ENCODE measurements at places on chromosomes 12 and 14. TPM values are rescaled to one million over a fixed set of nuclear protein-coding genes. Genes with fewer than 3 reads are reported as not detected.
A peak's percentile ranks its signal among the peaks of the same experiment; 100 is the strongest.

HOXC12 gene
- not detected for total RNA-seq

DNA sequence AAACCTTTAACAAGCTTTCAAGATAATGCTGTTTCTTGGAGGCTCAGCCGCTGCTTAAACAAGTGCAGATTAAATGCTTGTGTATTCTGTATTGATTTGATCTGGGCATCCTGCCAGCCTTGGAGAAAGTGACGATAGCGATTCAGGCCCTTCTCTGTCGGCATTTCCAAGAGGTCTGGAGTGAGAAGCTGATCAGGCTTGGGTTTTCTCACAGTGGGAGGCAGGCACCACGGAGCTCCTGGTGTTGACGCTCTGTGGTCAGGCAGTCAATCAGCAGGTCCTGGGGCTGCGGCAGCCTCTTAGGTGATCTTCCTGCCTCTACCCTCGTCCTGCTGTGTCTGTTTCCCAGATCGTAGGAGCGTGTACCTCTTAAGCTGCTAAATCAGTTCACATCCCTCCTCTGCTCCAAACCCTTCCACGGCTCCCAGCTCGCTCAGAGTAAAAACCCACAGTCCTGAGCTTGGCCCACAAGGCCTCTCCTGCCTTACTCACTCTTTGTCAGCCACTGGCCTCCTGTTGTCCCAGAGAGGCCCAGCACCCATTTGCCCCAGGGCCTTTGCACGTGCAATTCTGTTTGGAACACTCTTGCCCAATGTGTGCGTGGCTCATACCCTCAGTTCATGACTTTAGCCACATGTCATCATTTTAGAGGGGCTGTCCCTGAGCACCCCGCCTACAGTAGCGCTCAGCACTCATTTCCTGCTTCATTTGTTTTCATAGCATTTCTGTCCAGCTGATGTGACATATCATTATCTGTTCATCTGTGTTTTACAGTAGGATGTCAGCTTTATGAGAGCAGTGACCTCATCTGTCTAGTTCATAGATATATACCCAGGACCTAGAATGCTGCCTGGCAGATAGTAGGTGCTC, 155.4 kb downstream of the AACS start:
- peaks cover 10% of the 10 kb centered on the region for H3K4me1 ChIP-seq
- peak; percentile 88 for DNase-seq
- H3K27ac ChIP-seq = no peak overlapping the region
- H3K4me3 ChIP-seq = no peak overlapping the region
- H3K36me3 ChIP-seq = no peaks in the 10 kb centered on the region

DNA sequence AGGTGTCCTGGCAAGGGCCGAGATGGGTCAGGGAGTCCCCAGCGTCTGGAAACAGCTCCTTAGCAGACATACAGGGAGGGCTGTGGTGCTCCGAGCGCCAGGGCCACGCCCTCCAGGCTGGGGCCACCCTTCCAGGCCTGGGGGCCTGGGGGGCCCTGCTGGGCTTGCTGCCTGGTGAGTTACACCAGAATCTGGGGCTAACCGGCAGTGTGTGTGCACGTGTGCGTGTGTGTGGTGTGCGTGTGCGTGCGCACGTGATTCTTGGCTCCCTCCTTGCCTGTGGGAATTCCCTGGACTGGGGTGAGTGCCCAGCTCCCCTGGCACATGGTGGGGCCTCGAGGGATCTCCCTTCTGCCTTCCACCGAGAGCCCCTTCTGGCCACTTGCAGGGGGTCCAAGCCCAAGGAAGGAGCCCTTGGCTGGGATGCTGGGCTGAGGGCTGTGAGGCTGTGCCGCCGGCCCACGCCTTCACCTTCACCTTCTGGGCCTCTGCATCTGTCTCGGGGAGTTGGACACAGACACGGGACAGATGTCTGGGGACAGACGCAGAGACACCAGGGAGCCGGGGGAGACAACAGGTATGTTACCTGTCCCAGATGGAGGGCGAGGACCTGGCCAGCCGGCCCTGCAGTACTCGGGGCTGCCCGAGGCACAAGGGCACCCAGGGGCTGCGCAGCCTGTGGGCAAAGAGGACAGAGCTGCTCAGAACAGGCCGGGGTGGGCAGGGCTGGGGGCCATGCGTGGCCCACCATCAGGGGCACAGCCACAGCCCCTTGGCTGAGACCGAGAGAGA, 37.2 kb downstream of the BEGAIN start:
- DNase-seq = no peak
- H3K27me3 ChIP-seq = no peaks in the 10 kb centered on the region
- no peaks in the 10 kb centered on the region for H3K36me3 ChIP-seq
- H3K4me1 ChIP-seq = peaks cover 77% of the 10 kb centered on the region
- peak overlapping the region; percentile 9 for H3K27ac ChIP-seq

MYH7 gene
- 0.52 TPM for total RNA-seq

KRT86 gene
- 1.8 TPM for total RNA-seq

DNA sequence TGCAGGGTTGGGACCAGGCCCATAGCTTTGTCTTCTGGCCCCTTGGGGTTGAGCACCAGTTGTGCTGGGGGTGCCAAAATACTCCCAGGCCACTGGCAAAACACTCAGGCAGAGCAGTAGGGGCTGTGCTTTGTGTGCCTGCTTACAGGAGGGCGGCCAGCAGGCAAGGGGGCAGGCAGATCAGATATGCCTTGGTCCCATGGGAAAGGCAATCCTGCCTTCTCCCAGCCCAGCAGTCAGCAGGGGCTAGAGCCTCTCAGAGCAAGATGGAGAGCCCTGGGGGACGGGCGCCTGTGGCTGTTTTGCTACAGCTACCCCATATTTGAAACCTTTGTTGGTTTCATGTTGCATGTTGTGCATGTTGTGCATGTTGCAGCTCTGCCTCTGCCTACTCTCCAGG, 36.2 kb upstream of the TMX1 start:
- H3K4me3 ChIP-seq = no peak overlapping the region
- H3K27ac ChIP-seq = no peak overlapping the region
- no peaks in the 10 kb centered on the region for H3K27me3 ChIP-seq
- no peaks in the 10 kb centered on the region for H3K36me3 ChIP-seq
- no peaks in the 10 kb centered on the region for H3K4me1 ChIP-seq
- DNase-seq = no peak

KRT7 gene
- 69.2 TPM for total RNA-seq

DNA sequence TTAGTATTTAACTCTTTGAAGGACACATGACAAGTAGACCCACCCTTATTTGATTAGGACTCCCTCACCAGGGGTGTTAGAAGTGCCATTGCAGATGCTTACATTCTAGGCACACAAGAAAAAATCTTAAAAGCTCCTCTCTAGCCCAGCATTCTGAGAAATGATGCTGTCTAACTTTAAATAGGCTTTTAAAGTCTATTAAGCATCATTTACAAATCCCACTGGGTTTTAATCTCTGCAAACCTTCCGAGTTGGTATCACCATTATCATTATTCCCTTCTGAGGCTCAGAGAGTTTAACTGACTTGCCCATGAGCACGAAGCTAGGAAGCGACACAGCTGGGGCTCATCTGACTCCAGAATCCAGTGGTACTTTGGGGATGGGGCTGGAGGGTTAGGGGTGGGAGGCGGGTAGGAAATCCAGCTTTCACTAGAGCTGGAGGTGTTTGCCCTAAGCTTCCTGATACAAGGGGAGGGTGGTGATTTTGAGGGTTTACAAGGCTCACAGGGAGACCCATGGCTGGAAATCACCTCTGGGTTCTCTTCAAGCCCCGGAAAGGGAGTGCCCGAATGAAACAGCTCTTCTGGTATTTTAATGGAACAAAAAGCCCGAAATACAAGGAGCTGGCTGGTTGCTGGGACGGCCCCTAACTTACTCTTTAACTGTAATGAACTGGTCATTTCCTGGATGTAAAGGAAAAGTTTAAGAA, 109.2 kb upstream of the FUT8 start:
- peak overlapping the region; percentile 89 for H3K27ac ChIP-seq
- H3K27me3 ChIP-seq = no peaks in the 10 kb centered on the region
- no peak overlapping the region for H3K4me3 ChIP-seq
- H3K4me1 ChIP-seq = peaks cover 52% of the 10 kb centered on the region
- no peak for DNase-seq

SLC8A3 gene
- 0.66 TPM for total RNA-seq

All from body of pancreas (tissue), 4 donors.